ENCODE measurements at places on chromosomes 4 and X. TPM values are rescaled to one million over a fixed set of nuclear protein-coding genes. Genes with fewer than 3 reads are reported as not detected.

DNA sequence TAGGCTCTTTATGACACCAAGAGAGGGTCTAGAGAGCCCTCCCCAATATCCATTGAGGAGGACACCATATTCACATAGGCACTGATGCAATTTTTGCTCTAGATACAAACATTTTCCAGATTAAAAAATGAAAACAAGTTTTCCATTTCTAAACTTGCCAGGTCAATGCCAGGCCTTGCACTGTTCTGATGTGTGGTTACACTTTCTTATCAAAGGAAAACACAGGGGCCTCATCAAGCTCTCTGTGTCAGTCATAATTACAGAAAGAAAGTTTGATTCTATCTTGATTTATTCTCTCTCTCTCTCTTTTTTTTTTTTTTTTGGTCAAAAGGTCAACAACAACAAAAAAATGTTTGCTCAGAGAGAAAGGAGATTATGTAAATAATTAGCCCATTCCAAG, 80.2 kb upstream of the ACSL4 start:
- DNase-seq, result no peak

GRCh38 chr4:75779105-75779757, 54.9 kb downstream of the USO1 start:
- DNase-seq, result no peak

DNA sequence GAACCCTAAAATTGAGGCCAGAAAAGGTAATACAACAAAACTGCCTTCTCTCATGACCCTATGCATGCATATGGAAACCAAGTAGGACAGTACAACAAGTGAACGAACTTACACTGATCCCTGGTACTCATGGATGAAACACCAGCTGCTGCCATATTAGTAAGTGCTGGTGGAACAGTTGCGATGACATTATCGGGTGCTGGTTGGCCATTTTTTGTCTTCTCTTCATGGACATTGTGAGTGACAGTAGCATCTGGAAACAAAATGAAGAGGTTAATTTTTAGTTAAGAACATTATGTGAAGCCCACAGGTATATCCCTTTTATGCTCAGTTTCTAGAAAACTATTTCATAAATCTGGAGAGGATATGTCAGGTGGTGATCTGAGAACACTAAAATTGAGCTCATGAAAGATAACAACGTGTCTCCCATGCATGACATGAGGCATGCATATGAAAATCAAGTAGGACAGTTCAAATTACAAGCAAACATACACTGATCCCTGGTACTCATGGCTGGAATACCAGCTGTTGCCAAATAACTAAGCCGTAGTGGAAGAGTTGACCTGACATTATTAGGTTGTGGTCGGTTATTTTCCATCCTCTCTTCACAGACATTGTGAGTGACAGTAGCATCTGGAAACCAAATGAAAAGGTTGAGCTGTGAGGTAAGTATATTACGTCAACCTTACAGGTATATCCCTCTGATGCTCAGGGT, 74.2 kb upstream of the CT45A1 start:
- DNase-seq, result no peak

DNA sequence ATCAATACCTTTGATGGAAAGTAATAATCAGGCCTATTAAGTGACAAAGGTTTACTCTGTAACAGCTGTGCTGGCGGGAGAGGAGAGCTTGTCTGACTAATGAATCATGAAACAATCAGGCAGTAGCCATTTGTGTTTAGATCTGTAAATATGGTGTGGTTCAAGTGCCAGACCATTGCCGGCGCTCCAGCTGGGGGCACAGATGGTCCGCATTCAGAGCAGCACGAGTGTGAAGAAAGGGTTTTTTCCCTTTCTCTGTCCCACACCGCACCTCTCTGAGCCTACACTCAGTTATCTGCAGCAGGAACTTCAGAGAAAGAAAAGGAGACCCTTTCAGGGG, 111.3 kb upstream of the PAQR3 start:
- no peak for DNase-seq

GRCh38 chrX:14027036-14027435, 2.7 kb downstream of the GEMIN8 start:
- no peak for DNase-seq

DNA sequence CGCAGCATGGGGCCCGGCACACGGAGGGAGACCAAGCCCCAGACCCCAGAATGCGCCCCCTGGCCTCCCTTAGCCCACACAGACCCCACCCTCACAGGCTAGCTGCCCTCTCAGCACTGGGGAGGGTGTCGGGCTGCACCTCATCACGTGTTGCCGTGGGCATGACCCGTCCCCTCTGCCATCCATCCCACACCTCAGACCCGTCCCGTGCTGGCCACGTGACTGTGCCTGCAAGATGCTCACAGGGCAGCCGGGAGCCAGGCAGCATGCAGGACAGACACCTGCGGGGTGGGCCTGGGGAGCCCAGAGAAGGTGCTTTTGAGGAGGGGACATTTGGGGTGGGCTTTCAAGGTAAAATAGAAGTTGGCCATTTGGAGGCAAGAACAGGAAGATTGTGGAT, 4.8 kb downstream of the MSANTD1 start:
- DNase-seq, result no peak

DNA sequence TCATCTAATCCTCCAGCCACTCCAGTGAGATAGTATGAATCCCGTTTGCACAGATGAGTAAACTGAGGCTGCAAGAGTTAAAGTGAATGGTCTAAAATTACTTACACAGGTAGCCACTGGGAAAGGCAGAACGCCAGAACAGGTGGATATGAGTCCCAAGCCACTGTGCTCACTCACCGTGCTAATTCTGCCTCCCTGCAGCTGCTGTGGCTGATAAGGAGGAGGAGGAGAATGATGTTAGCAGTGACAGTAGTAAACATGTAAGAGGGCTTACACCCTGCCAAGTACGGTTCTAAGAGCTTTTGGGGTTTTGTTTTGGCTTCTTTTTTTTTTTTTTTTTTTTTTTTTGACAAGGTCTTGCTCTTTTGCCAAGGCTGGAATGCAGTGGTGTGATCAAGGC, 90.5 kb upstream of the PRPS2 start:
- DNase-seq, result no peak

DNA sequence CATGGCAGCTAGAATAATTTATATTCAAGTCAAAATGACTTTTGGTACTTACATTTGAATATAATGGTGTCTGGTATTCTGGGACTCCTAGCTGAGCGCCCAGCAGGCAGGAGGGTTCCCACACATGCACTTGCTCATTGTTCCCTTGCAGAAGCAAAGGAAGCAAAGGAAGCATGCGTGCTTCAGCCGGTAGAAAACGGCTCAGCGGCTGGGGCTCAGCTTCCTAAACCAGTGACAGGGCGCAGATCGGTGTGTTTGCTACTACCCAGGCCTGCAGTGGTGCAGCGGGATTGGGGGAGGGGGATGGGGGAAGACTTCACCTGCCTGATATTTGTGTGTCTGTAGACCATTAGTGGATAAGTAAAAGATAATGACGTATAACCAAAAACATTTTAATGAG, 978.3 kb upstream of the TENM3 start:
- no peak for DNase-seq

DNA sequence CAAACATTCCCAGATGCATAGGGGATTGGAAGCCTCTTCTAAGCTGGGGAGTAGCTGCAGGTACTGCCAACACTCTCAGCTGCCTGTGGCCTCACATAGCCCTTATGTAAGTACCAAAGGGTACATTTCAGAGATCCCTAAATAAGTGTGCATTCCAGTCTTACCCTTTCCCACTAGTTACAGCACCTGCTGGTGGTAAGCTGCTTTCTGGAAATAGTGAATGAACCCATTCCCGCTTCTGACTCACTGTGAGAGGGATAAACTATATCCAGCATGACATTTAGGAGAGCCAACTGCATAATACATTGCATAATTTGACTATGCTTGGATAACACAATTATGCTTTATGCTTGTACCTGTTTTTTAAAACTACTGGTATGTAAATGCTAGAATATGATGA, 149.0 kb downstream of the FAM13A start:
- DNase-seq, result no peak

- no peak for DNase-seq
These were observed 2.0 kb upstream of the CFAP97 start for GRCh38 chr4:185205697-185206342.

DNA sequence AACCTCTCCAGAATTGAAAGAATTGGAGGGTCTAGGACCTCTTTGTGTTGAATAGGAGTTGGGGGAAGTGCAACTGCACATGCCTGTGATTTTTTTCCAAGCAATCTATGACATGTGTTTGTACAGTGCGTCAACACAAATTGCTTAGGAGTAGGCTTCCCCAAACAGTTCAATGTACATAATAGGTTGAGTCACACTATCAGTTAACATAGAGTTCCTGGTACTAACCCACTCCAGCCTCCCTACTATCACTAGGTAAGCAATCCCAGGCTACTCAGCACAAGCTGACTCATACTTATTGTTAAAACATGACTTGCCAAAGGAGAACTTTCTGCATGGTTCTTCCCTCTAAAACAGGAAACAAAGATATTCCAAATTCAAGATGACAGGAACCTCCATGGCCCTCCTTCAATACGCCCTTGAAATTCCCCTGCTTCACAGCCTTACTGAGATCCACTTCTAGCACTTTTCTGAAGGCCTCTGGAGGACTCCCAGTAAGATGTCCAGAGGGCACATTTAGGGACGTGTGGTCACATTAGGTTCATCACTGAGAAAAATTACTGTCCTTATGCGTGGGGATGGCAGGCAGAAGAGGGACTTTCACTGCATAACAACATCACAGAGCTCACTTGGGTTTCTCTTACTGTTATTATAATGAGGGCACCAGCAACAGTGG, 8.4 kb upstream of the VSIG1 start:
- DNase-seq, result no peak

GRCh38 chr4:39763714-39764572, 66.0 kb downstream of the UBE2K start:
- DNase-seq, result no peak

DNA sequence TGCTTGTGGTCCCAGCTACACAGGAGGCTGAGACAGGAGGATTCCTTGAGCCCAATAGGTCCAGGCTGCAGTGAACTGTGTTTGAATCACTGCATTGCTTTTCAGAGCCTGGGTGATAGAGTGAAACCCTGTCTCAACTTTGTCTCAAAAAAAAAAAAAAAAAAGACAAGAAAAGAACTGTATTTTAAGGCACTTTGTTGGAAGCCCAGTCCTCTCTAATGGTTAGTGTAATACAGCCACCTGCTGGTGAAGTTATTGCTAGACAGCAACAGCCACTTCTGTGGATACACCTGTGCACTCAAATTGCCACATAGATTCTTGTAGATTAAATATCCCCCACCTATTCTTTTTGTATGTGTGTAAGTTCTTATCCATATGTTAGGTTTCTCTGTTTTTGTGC, 10.1 kb upstream of the FGG start:
- DNase-seq, result no peak

DNA sequence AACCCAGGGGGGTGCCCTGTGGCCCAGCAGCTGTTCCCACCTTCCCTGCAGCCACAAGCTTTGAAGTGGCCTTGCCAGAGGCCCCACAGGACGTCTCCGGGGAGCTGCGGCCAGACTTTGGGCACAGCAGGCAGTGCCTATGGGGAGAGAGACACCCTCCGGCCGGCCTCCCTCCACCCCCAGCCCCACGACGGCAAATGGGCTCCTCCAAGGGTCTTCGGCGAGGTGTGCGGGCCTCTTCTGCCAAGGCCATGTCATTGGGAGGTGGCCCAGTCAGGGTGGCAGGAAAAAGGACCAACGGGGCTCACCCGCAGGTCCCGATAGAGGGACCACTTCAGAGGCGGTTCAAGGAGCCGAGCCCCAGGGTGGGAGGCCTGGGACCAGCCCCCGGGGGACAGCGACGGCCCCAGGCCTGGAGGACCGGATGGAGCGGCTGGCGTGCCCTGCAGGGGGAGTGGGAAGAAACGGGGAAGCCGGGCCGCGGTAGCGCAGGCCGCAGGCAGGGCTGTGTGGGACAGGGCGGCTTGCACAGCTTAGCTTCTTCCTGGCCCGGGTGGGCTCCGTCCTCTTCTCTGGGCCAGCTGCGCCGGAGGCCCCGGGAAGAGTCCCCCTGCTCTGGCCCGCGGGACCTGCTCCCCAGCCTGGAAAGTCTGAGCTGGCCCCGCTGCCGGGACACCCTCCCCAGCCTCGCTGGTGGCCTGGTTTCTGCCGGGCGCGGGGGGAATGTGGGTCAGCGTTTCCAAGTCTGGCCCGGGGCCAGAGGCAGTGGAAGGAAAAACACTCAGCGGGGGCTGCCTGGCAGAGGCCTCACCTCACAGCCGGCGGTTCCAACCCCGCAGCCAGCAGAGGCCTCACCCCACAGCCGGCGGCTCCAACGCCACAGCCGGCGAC, 21.9 kb upstream of the SPON2 start:
- peak; percentile 88 for DNase-seq

DNA sequence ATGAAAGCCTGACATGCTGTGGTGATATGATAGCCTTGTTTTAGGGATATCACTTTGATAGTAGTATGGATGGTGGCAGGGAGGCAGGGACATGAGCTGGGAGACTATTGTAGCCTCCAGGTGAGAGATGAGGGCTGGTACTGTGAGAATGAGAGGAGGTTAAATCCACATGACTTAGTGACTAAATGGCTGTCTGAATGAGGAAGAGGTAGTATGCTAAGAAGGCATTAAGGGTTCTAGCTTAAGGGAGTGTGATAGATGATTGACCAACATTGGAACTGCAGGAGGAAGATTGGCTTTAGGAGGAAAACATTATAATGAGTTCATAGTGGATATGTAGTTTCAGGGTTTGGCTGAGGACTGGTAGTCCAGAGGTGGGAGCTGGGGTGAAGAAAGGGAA, 195.0 kb upstream of the ANK2 start:
- DNase-seq, result no peak

GRCh38 chr4:140666889-140667614, 89.1 kb downstream of the TBC1D9 start:
- DNase-seq, result no peak

DNA sequence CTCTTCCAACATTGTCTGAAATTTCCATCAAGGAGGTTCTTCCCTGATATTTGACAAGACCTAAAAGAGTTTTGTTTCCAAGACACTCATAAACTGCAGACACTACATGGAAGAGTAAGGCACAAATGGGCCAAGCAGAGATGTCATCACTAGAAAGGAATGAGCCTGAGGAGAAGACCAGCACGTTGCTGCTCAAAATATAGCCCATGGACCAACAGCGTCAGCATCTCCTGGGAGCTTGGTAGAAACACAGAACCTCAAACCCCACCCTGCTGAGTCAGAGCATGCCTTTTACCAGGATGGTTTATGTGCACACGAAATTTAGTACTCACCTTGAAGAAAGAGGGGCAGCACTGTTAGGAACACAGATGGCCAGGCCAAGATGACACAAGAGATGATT, 128.7 kb upstream of the MID1 start:
- no peak for DNase-seq

GRCh38 chr4:113131621-113132020, 82.2 kb downstream of the ANK2 start:
- no peak for DNase-seq

GRCh38 chr4:107877361-107877760, 52.6 kb downstream of the SGMS2 start:
- DNase-seq, result no peak

GRCh38 chrX:151983186-151983585, 8.7 kb upstream of the GABRE start:
- peak; percentile 8 for DNase-seq

- no peak for DNase-seq
These were observed 802.5 kb upstream of the AGA start for GRCh38 chr4:178244785-178245184.

- DNase-seq, result no peak
These were observed 332.5 kb downstream of the GRID2 start for GRCh38 chr4:92636038-92636806.

- DNase-seq, result no peak
These were observed 55.5 kb downstream of the MID1IP1 start for GRCh38 chrX:38856670-38857265.

ALB gene
- total RNA-seq, result not detected

HS6ST2 gene
- total RNA-seq, result 6.2 TPM

PAGE2 gene
- not detected for total RNA-seq

RPS6KA6 gene
- 2.3 TPM for total RNA-seq

ARHGAP36 gene
- total RNA-seq, result not detected

RAI2 gene
- 0.27 TPM for total RNA-seq

NPY2R gene
- not detected for total RNA-seq

HSFX3 gene
- total RNA-seq, result not detected

Data from osteocyte (in vitro differentiated cells).